ENCODE measurements at places on chromosomes 5 and 9. TPM values are rescaled to one million over a fixed set of nuclear protein-coding genes. Genes with fewer than 3 reads are reported as not detected.

Gene LCN9
- not detected for polyA plus RNA-seq

Gene CYSRT1
- not detected for polyA plus RNA-seq

Gene SV2C
- polyA plus RNA-seq, result not detected

Gene ZNF883
- 1.2 TPM for polyA plus RNA-seq

Gene ADAMTS13
- polyA plus RNA-seq, result 0.35 TPM

Gene LIFR
- polyA plus RNA-seq, result not detected

Gene CATSPER3
- polyA plus RNA-seq, result not detected

Gene PAEP
- not detected for polyA plus RNA-seq

Gene RETREG1
- 9.3 TPM for polyA plus RNA-seq

Gene ELAVL2
- polyA plus RNA-seq, result not detected

Gene LRRC14B
- not detected for polyA plus RNA-seq

Gene INSL4
- not detected for polyA plus RNA-seq

Gene ALDH1B1
- 9.6 TPM for polyA plus RNA-seq

Gene C9orf152
- polyA plus RNA-seq, result not detected

Gene BARHL1
- polyA plus RNA-seq, result not detected

Gene EIF4E1B
- not detected for polyA plus RNA-seq

Gene CDH6
- polyA plus RNA-seq, result not detected

Gene ENHO
- polyA plus RNA-seq, result not detected

Gene TLE1
- 115 TPM for polyA plus RNA-seq

Gene PWWP2A
- polyA plus RNA-seq, result 30.5 TPM

Gene TXNDC8
- not detected for polyA plus RNA-seq

Gene TICAM2
- polyA plus RNA-seq, result 4.4 TPM

Gene ITGA2
- not detected for polyA plus RNA-seq

Gene NRG2
- polyA plus RNA-seq, result not detected

Gene NFIB
- polyA plus RNA-seq, result not detected

Gene PCDHA4
- not detected for polyA plus RNA-seq

Gene POU5F2
- polyA plus RNA-seq, result 0.08 TPM

Gene NEUROG1
- not detected for polyA plus RNA-seq

Gene PRRC2B
- polyA plus RNA-seq, result 34.1 TPM

Gene BSPRY
- 1.3 TPM for polyA plus RNA-seq

Gene CHSY3
- polyA plus RNA-seq, result not detected

Gene PCDHB3
- not detected for polyA plus RNA-seq

Gene NR4A3
- polyA plus RNA-seq, result 0.60 TPM

Gene TBC1D2
- polyA plus RNA-seq, result 5.3 TPM

Gene LSM11
- polyA plus RNA-seq, result 0.64 TPM

Gene PRUNE2
- polyA plus RNA-seq, result not detected

Gene MORN5
- not detected for polyA plus RNA-seq

Gene BARX1
- polyA plus RNA-seq, result 0.33 TPM

Gene HACD4
- 4.4 TPM for polyA plus RNA-seq

Gene C9orf50
- not detected for polyA plus RNA-seq

Gene WDR38
- polyA plus RNA-seq, result not detected

Gene SPATA31C1
- not detected for polyA plus RNA-seq

Gene PCDH1
- polyA plus RNA-seq, result 0.10 TPM

Gene MCIDAS
- polyA plus RNA-seq, result not detected

Gene DNAJC25
- polyA plus RNA-seq, result 3.6 TPM

Gene CD72
- polyA plus RNA-seq, result 51.9 TPM

Gene GRM6
- not detected for polyA plus RNA-seq

Gene REXO4
- 31.6 TPM for polyA plus RNA-seq

Gene SLC34A3
- not detected for polyA plus RNA-seq

Gene NRARP
- polyA plus RNA-seq, result not detected

Gene AIF1L
- polyA plus RNA-seq, result not detected

Gene ARID3C
- polyA plus RNA-seq, result not detected

Gene ERAP2
- polyA plus RNA-seq, result 87.4 TPM

Gene MARCHF6
- polyA plus RNA-seq, result 39.3 TPM

Gene TCOF1
- polyA plus RNA-seq, result 26.4 TPM

Gene ADAMTS16
- polyA plus RNA-seq, result not detected

Gene VCAN
- 1.6 TPM for polyA plus RNA-seq

Gene OTP
- not detected for polyA plus RNA-seq

Gene FOXD4
- polyA plus RNA-seq, result not detected

Measured in IgD-negative memory B cell (primary cell).